ENCODE measurements at places on chromosomes 6 and 20.
A peak's percentile ranks its signal among the peaks of the same experiment; 100 is the strongest.

DNA sequence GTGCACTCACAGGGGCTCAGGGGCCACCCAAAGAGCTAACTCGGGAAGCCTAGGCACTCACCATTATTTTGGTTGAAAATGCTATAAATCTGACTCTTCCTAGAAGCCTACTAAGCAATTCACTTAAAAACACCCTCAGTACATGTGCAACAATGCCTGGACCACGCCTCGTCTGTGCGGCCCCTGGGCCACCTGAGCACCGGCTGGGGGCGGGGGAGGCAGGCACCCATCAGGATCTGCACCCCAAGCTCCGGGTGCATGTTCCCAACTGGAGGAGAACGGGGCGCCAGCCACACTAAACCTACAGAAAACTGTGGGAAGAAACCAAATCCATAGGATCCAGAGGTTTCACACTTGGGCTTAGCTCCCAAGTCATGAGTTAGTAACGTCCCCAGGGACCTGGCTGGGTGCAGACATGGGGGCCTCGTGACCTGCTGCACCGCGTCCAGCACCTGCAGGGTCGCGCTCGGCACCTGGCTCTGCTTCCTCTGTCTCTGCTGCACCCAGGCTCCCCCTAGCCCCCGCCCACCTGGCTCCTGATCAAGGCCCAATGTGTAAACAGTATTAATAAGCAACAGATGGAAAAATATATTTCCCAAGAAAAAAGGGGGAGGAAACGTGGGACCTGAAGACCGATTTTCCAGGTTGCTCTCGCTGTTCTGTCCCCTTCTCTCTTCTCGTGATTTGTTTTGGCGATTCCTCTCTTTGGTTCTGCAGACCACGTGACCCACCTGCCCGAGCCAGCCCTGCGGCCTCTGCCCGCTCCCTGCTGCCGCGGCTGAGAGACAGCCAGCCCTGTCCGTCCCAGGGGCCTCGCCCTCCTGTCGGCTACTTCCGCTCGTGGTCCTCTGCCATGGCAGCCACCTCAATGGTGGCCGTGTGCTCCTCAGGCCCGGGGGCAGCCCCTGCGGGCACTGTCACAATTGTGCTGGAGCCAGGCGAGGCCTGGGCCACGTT, 15.5 kb upstream of the HELZ2 start:
- DNase-seq: no peak

DNA sequence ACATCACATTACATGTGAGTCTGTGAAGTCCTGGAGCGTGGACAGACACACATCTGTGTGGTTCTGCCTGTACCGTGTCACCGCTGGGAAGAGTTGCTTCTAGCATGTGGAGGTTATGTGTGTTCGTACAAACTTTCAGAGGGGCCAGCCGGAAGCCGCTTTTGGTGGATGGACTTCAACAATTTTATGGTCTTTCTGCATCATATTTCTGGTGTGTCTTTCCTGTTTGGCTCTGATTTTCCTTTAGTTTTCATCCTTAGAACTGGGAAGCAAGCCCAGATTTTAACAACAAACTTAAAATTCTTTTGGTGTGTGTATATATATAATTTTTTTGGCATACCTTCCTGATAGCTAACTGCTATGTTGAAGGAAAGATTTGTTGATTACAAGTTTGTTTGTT, 71.2 kb downstream of the TIAM2 start:
- DNase-seq: no peak

GRCh38 chr6:103001724-103002123, 1608.2 kb downstream of the GRIK2 start:
- DNase-seq: no peak

- no peak for DNase-seq
These were observed 792 bp downstream of the SLC23A2 start for GRCh38 chr20:5000263-5001173.

- no peak for DNase-seq
These were observed 132.0 kb downstream of the PTPRK start for GRCh38 chr6:128388380-128388779.

DNA sequence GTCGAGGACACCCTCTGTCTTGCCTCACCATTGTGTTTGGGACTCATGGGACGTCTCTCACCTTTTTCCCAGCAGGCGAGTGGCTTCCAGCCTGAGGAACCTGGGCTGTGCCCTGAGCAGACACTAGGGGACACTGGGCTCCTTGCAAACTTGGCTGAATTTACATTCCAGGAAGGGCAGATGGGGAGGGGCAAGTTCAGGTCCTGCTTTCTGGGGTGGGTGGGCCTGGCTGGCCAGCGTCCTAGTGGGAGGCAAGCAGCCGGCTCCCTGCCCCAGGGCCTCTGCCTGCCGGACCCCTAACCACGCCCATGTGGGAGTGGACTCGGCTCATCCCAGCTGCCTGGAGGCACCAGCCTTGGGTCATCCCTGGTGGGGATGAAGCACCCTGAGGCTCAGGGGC, 48.2 kb upstream of the MLN start:
- DNase-seq: no peak

- DNase-seq: no peak
These were observed 898 bp downstream of the XRN2 start for GRCh38 chr20:21303872-21304586.

- DNase-seq: no peak
These were observed 301.4 kb upstream of the TBX18 start for GRCh38 chr6:85065831-85066230.

- DNase-seq: no peak
These were observed 21.0 kb upstream of the PRELID3B start for GRCh38 chr20:59063358-59064213.

GRCh38 chr20:46174469-46175126, 56.5 kb downstream of the CD40 start:
- peak; percentile 57 for DNase-seq

- no peak for DNase-seq
These were observed 806.3 kb upstream of the GJE1 start for GRCh38 chr6:141326426-141326825.

GRCh38 chr6:133179481-133179880, 61.7 kb upstream of the EYA4 start:
- DNase-seq: no peak

DNA sequence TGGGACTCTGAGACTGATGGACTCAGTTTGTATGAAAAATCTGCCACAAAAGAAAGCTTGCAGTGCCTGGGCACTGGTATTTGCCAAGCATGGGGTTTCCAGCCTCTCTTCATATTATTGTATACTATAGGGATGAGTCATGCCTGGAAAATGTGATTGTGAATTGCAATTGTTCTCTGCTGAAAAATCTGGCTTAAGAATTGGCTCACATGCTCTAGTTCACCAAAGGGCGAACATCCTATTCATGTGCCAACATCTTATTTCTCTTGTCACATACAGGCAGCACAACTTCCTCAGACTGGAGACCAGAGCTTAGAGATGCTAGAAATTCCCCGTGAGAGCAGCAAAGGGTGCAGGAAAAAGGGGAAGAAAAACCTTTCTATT, 103.6 kb upstream of the KCNK16 start:
- no peak for DNase-seq

DNA sequence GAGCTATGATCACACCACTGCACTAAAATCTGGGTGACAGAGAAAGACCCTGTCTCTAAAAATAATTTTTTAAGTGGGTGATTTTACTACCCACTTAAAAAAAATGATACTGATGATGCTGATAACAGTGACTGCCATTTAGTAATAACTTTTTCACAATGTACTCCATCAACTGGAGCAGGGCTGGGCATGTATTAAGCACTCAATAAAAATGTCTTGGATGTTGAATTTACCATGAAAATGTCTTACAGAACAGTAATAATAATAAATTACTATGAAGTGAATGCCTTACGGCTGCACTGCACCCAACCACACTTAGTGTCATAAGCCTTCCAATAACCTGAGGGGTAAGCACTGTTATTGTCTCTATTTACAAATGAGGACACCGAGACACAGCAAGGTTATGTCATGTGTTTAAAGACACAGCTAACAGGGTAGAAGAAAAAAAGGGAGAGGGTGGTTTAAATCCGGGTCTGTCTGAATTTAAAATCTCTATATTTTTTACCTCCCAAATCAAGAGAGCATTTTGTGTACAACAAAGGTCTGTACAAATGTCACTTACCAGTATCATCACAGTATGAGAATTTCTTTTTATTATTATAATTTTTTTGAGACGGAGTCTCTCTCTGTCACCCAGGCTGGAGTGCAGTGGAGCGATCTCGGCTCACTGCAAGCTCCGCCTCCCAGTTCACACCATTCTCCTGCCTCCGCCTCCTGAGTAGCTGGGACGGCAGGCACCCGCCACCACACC, 21.5 kb downstream of the RIMS4 start:
- no peak for DNase-seq

GRCh38 chr6:42025845-42026243, 24.5 kb upstream of the TAF8 start:
- DNase-seq: no peak

- DNase-seq: no peak
These were observed 39.3 kb upstream of the SAMD3 start for GRCh38 chr6:130262008-130262407.

- no peak for DNase-seq
These were observed 89.0 kb downstream of the ADGRB3 start for GRCh38 chr6:68724060-68724459.

GRCh38 chr20:20747298-20747697, 34.9 kb upstream of the RALGAPA2 start:
- no peak for DNase-seq

GRCh38 chr6:128208078-128208477, 307.2 kb upstream of the THEMIS start:
- DNase-seq: no peak

- no peak for DNase-seq
These were observed 991.4 kb downstream of the EYS start for GRCh38 chr6:64715624-64716023.

DNA sequence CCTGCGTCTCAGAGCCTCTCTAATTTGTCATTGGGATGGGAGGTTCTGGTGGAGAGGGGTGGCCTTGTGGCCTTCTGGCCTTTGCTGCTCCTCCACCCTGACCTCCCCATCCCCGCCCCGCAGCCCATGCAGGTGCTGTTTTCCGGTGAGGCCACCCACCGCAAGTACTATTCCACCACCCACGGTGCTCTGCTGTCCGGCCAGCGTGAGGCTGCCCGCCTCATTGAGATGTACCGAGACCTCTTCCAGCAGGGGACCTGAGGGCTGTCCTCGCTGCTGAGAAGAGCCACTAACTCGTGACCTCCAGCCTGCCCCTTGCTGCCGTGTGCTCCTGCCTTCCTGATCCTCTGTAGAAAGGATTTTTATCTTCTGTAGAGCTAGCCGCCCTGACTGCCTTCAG, 171.8 kb upstream of the RNF24 start:
- no peak for DNase-seq

DNA sequence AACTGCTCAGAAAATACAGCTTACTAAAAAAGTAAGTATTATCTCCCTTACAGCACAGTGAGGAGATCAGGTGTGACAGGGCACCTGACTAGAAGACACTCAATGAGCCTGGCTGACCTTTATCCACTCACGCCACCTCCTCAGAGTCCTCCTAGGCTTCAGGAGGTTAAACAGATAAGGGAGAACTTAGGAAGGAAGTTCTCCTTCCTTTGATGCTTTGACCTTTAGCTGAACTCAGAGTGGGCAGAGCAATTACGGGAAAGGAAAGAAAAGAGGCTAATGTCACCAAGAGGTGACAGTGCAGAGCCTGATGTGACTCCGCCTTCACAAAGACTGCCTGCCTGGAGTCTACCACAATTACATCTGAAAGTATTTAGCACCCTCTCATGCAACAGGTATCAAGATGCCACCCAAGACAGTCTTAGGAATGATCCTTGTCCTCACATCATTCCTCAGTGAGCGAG, 36.7 kb downstream of the MAN1A1 start:
- DNase-seq: no peak

DNA sequence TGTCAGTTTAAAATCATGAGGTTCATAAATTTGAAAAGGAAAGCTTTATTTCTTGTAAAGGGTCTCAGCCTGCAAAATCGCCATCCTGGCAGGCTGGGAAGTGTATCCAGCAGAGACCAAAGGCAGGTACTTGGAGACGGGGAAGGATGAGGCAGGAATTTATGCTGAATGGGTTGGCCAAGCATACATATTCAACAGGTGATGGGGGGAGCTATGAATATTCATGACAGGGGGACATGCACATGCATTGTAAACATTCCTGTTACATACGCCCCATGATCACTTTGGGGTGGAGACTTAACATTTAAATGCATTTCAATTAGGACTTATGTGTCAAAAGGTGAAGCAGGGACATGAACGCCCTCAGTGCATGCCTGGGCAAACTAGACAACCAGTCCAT, 9.8 kb upstream of the SLC22A1 start:
- no peak for DNase-seq

DNA sequence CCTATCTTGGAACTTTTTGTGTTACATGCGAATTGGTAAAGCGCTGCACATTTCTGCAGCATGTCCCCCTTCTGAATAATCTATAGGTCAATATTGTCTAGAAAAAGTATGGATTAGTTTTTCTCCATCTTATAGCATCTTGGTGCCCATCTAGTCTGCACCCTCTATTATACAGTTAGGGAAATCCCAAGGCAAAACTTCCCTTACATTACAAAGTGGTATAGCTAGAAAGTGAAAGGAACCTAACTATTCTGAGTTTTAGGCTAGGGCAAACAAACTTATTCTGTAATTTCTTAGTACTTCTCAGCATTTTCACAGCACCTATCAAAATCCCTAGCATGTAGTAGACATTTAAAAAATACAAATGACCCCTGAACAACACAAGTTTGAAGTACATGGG, 133.5 kb upstream of the CCDC28A start:
- no peak for DNase-seq

DNA sequence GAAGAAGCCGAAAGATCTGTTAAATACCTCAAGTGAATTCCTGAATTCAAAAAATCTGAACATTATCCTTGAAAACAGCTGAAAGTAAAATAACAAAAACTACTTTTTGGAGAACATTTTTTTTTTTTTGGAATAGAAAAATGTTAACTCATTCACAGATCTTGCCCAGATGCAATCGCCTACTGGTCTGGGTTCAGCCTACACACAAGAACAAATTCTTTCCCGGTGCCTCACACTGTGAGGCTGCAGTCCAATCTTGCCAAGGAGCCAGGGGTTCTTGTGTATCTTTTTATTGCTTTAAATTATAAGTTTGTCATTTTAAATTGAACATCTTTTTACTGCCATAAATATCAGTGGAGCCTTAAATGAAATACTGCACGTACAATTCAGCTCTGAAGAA, 41.2 kb upstream of the TMEM200A start:
- DNase-seq: no peak

DNA sequence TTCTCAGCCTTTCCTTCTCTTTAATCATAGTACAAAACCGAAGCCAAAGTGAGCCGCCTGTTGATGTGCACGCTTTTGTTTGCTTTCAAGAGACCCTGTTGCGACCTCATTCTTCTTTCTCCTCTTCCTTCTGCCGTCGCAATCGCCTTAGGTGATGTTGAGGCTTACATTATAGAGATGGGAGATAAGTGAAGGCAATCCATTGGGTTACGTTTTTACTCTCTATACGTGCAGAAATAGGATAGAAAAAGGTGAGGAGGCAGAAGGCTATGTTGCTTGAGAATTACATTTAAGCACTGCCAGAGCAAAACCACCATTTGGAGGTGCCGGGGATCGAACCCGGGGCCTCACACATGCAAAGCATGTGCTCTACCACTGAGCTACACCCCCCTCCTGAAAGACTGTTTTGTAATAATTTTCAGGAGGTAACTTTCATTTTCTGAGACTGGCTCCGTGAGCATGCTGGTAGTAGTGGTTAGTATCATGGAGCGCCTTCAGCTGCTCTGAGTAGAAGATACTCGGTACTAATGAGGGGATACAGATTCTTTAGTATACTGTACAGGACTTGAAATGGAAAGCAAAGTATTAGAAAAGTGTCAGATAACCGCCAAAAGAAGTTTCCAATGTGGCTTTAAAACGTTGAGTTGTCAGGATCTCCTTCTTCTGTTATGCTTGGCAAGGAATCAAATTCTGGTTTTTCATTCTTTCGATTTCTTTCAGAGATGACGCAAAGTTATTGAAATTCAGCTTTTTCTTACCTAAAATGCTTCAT, 165.6 kb downstream of the TRIM27 start:
- no peak for DNase-seq

GRCh38 chr20:50149481-50150254, 3.9 kb downstream of the PEDS1 start:
- no peak for DNase-seq

Data from activated CD4-positive, CD25-positive, alpha-beta regulatory T cell (primary cell).